ENCODE measurements at places on chromosomes 12 and 14. TPM values are rescaled to one million over a fixed set of nuclear protein-coding genes. Genes with fewer than 3 reads are reported as not detected.

ASB2 gene
- total RNA-seq = 47.2 TPM

RABGGTA gene
- total RNA-seq = 28.2 TPM

CACNA2D4 gene
- 12.3 TPM for total RNA-seq

DCN gene
- total RNA-seq = 869 TPM

ADCY6 gene
- total RNA-seq = 102 TPM

DDX11 gene
- 42.8 TPM for total RNA-seq

ANG gene
- 15.7 TPM for total RNA-seq

TAS2R31 gene
- total RNA-seq = 2.7 TPM

TMTC1 gene
- total RNA-seq = 76.3 TPM

OAS1 gene
- total RNA-seq = 15.3 TPM

APPL2 gene
- 38.2 TPM for total RNA-seq

SERPINA9 gene
- total RNA-seq = 2.3 TPM

TMPRSS12 gene
- not detected for total RNA-seq

IPO8 gene
- total RNA-seq = 28.8 TPM

NUBPL gene
- total RNA-seq = 30.0 TPM

GNB3 gene
- total RNA-seq = 16.6 TPM

GRCh38 chr12:45183246-45183645 lies 32.6 kb upstream of the ANO6 start:
- no peak for DNase-seq

DNA sequence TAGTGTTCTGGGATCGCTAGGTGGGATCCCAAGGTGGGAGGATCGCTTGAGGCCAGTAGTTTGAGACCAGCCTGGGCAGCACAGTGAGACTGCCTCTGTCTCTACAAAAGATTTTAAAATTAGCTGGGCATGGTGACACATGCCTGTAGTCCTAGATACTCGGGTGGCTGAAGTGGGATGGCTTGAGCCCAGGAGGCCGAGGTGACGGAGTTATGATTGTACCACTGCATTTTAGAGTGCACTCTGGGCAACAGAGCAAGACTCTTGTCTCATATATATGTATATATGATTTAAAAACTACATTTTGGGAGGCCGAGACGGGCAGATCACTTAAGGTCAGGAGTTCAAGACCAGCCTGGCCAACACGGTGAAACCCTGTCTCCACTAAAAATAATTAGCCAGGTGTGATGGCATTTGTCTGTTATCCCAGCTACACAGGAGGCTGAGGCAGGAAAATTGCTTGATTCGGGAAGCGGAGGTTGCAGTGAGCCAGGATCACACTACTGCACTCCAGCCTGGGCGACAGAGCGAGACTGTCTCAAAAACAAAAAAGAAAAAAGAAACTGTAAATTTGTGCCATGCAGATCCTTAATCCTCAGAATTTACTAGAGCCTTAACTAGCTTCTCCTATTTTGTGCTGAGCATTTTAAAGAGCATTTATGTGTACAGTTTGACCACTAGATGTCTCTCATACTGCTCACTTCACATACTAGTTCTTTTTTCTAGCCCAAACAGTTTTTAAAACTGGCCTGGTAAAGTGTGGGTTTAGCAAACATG lies 114.8 kb downstream of the MON2 start:
- DNase-seq = no peak

DNA sequence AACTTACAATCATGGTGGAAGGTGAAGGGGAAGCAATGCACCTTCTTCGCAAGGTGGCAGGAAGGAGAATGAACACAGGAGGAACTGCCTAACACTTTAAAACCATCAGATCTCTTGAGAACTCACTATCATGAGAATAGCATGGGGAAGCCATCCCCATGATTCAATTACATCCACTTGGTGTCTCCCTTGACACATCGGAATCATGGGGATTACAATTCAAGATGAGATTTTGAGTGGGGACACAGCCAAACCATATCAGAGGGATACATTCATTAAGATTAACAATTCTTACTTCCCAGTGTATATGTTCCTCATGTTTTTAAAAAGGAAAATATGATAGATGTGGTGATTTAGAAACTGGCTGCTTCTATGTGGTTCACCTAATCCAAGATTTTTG lies 117.9 kb downstream of the PDE3A start:
- no peak for DNase-seq

DNA sequence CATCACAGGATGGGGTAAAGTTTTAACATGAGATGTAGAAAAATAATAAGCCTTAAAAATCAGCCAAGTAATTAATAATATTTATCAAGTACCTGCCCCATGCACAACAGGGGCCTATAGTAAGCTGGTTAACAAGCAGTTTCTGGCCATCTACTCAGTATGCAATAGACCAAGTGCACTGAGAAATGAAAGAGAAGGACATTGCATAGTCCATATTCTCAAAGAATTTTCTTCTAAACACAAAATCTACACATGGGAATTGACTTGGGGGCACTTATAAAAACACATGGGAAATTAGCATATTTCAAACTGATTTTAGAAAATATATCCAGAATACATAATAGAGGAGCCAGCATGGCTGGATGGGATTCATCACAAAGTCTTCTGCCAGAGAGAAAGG lies 109.5 kb downstream of the DIO2 start:
- DNase-seq = no peak

- no peak for DNase-seq
Measured at GRCh38 chr12:71312768-71313403, 126.7 kb upstream of the LGR5 start.

DNA sequence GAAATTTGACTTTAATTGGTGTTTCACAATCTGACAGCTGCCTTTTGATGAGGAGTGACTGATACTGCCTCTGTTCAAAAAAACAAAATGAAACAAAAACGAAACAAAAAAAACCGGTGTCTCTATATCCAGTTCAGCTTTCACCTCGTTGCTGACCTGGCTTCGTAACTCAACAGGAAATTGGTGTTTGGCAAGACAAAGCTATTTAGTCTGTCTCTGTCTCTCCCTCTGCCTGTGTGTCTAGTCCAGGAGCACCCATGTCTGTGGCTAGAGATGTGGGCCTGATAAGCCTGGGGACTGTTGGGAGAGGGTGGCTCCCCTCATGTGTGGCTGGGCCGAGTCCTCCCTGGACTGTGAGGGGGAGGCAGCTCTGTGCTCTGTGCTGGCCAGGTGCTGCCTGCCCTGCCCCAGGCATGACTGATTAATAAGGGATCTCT lies 11.3 kb downstream of the CACNA1C start:
- DNase-seq = no peak

DNA sequence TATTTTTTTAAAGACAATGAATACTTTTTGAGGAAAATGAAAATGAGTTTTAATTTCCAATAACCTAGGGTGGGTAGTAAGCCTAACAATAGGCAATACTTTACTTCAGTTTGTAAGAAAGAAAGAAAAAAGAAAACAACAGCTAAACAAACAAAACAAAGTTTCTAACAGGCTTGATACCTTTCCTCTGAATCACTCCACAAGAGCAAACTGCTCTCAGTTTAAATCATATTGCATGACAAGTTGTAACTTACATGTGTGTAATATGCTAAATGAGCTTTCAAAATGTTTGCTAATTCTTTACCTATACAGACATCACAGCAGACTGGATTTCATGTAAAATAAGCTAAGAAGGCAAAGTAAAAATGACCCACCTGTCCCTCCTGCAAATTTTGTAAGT lies 6.7 kb upstream of the LMO3 start:
- no peak for DNase-seq

DNA sequence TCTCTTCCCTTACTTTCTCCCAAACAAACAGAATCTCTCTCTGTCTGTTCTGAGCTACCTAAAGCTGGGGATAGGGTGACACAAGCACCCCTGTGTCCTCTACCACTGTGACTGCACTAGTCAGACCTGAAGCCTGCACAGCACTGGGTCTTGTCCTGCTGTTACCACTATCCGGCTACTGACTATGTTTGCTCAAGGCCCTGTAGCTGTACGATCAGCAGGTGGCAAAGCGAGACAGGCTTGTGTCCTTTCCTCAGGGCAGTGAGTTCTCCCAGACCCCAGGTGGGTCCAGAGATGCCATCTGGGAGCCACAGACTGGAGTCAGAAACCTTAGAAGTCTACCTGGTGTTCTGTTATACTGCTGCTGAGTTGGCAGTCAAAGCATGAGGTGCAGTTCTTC lies 116.4 kb downstream of the NUBPL start:
- DNase-seq = no peak

- no peak for DNase-seq
Measured at GRCh38 chr14:100611811-100612480, 24.7 kb upstream of the BEGAIN start.

- DNase-seq = no peak
Measured at GRCh38 chr12:113537046-113537750, 65.5 kb upstream of the LHX5 start.

DNA sequence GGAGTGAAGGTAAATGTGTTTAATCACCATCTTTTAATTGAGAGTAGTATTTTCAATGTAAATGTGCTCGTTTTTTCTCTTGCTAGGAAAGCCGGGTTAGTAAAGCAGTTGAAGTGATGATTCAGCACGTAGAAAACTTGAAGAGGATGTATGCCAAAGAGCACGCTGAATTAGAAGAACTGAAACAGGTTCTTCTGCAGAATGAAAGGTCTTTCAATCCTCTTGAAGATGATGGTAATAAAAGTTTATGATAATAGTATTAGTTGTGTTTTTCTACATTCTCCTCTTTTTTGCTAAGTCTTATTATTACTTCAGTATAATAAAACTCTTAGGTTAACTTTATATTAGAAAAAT lies 93.9 kb downstream of the DNAI7 start:
- DNase-seq = no peak

DNA sequence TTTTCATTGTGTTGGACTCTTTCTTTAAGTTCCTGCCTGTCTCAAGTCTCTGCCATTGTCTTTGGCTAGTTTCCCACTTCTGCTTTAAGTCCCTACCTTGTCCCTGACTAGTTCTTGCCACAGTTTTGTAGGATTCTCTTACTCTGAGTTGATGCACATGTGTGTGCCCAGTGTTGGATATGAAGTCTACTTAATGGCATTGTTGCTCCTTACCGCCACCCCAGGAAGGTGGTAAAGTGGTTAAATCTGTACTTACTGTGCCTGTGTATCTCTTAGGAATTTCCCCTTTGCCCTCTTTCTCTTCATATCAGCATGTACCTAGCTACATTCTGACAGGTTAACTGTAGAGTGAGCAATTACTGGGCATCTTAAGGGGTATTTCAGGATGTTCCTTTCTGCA lies 227.1 kb downstream of the NUBPL start:
- DNase-seq = no peak

GRCh38 chr14:77322250-77322902 lies 1.5 kb downstream of the GSTZ1 start:
- no peak for DNase-seq

DNA sequence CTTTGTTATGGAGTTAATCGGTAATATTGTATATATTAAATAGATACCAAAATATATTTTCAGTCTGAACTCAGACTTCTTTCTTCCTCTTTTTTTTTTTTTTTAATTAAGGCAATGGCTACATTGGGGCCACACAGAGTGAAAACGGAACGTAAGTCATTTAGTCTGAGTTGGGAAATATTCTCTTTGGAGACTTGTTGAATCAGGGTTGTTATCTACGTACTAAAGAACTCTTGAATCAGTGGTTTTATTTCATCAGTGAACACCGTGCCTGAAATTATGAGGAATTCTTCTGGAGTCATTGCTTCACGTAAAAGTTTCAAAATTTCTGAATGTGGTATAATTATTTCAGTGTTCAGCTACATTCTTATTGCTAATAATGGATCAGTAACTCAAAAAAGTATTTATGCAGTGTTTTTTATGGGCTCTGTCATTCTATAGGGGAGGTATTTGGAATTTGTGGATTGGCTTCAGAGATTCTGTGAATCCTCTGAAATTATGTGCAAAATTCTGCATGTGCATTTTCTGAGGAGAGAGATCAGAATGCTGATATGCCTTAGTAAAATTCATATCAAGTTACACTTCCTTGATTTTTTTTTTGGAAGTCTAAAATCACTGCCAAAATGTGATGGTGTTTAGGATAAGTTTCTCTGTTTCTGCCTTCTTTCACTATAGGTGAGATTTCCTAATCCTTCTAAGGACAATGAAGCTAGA lies 39.6 kb downstream of the BRMS1L start:
- DNase-seq = no peak

DNA sequence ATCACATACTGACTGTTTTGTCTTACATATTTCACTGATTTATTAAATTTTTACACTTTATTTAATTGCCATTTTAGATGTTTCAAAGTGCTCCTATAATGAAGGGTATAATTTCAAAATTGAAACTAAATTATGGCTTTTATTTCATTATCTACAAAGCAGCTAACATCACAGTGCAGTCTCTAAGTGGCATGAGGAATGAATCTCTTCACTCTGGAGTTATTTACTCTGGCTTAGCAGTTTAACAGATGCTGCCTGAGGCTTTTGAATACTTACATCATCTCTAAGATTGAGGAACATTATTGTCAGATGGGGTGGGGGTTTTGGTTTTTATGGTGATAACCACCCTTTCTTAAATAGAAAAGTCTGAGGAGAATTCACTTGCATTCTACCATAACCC lies 386.4 kb downstream of the TRHDE start:
- no peak for DNase-seq

- DNase-seq = no peak
Measured at GRCh38 chr14:94093418-94093817, 12.3 kb downstream of the IFI27L1 start.

- DNase-seq = no peak
Measured at GRCh38 chr14:36747411-36748184, 85.9 kb downstream of the PAX9 start.

DNA sequence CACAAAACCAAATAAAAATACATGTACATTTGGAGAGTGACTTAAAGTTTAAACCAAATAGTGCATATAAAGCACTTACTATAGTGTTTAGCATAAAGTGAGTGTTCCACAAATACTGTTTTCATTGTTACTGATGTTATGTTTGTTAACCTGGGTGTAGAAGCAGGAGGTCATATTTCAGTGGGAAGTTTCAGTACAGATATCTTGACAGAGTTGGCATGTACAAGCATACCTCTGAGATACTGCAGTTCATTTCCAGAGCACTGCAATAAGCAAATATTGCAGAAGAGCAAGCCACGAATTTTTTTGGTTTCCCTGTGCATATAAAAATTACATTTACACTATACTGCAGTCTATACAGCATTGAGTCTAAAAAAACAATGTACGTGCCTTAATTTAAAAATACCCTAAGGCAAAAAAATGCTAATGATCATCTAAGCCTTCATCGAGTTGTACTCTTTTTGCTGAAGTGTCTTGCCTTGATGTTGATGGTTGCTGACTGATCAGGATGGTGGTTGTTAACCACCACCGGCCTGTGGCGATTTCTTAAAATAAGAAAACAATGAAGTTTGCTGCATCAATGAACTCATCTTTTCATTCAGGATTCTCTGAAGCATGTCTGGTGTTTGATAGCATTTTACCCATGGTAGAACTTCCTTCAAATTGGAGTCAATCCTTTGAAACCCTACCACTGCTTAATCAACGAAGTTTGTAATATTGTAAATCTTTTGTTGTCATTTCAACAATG lies 361.1 kb upstream of the RPL10L start:
- no peak for DNase-seq

Measured in thoracic aorta (tissue), 2 donors.